Urinary bladder (tissue), 4 donors: ENCODE measurements at places on chromosomes 6 and 20. TPM values are rescaled to one million over a fixed set of nuclear protein-coding genes. Genes with fewer than 3 reads are reported as not detected.

DNA sequence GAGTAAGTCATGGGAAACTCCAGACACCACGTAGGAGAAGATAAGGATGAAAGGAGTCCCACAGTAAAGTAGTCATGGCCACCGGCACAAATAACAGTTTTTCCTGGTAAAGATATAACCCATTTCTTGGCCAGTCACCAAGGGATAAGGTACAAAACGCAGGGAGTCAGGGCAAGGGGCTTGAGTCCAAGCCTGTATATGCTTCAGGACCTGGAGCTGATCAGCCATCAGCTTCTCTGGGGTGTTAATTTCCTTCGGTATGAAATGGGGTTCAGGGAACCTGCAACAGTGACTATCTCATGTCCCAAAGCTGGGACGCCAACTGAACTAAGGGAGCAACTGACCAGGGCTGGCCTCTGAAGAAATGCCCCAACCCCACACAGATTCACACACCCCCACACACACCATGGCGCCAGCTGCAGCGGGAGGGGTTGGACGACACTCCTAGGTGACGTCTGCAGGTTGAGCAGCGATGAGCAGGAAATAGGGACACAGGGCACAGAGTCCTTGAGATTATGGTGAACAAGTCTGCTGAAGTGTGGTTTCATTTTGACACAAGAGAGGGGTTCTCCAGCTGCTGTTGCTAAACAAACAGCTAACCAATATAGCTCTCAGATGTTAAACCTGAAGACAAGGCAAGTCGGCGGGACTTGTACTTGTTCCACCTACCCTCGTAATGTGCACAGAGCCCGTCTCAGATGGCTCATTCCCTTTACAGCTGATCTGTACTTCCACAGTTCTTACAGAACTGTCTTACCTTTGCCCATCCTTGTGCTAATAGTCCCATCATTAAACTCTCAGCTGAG is 7.4 kb upstream of the ADTRP start:
- no peak for DNase-seq

GRCh38 chr6:113825781-113826180 is 31.4 kb upstream of the MARCKS start:
- no peak for DNase-seq

DNA sequence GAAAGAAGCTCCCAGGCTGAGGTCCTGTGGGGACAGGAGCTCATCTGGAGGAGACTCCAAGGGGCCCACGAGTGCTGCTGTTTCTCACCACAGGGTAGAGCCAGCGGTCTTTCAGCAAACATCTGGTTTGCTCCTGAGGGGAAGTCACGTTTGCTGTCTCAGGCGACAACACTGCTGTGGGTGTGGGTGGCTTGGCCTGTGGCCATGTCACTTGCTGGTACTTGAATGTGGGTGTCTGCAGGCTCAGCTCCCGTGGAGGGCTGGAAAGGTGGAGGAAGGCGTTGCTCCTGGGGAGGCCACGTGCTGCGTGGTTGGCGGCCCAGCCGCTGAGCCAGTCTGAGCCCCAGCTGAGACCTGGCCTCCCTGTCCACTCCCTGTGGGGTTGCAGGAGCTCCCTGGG is 52.8 kb upstream of the MPC1 start:
- no peak for DNase-seq

The LY6G6D gene
- total RNA-seq = 3.1 TPM

DNA sequence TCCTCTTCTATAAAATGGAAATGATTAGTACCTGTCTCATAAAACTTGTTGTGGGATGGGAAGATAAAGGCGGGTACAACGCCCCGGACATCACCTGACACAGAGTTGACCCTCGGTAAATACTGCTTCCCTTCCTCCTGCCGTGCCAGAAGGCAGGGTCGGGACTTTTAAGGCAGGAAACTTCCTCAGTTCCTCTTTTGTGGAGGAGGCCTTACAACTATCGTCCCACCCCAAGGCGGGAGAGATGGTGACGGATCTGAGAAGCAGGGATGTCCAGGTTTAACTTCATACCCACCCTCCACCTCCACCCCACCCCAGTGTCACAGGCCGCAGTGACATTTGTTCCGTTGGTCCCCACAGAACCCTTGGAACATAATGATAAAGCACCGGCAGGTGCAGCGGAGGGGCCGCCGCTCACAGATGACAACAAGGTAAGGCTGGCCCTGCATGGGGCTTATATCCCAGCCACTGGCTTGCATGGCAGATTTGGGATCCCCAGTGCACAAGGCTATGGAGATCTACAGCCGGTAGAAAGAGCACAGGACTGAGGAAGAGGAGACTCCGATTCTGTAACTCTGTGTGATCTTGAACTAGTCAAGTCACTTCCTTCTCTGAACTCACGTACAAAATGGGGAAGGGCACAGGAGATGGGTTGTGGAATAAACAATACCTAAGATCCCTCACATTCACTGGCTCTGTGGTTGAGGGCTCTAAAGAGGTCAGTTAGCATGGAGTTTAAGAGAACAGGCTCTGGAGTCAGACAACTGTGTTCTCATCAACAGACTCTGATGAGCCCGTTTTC is 764 bp downstream of the DNTTIP1 start:
- DNase-seq = no peak

- no peak for DNase-seq
Measured at GRCh38 chr20:62734326-62734725, 25.7 kb downstream of the NTSR1 start.

The PTPN1 gene
- 15.0 TPM for total RNA-seq

DNA sequence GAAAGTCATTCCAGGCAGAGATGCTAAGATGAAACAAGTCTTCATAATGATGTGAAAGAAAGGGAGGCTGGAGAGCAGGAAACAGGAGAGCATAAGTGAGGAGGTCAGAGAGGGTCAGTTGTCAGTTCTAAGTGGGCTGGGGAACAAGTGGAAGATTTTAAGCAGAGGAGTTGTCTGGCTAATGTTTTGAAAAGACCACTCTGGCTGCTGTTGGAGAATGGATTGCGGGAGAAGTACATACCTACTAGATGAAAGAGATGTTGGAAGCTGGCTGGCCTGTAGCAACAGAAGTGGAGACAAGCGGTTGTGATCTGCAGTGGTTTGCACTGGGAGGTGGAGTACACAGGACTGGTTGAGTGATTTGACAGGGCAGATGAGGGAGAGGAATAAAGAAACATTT is 10.1 kb downstream of the SLC35F1 start:
- no peak for DNase-seq

The NFATC2 gene
- 8.8 TPM for total RNA-seq

DNA sequence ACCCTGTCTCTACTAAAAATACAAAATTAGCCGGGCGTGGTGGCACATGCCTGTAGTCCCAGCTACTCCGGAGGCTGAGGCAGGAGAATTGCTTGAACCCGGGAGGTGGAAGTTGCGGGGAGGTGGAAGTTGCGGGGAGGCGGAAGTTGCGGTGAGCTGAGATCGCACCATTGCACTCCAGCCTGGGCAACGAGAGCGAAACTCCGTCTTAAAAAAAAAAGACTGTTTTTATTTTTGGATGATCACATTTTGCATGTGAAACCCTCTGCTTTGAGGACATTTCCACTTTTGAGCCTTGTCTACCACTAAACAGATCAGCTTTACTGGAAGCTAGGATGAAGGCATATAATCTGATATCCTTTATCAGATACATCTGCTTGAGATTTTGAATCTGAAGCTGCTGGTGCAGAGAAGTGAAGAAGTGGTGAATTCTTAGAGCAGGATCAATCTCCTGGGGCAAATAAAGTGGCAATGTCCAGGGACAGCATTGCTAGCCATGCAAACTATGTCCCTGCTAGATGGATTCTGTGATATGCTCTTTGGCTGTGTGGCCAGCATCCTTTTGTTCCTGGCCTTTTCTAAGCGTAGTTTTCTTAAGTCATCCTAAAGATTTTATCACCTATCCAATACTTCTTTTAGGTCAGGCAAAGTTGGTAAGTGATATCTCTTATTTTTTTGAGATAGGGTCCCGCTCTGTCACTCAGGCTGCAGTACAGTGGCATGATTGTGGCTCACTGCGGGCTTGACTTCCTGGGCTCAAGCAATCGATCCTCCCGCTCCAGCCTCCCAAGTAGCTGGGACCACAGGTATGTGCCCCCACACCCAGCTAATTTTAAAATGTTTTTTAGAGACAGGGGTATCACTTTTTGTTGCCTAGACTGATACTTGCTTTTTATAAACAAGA is 23.3 kb downstream of the RBL1 start:
- no peak for DNase-seq

GRCh38 chr6:40308533-40309306 is 278.4 kb downstream of the LRFN2 start:
- no peak for DNase-seq

- no peak for DNase-seq
Measured at GRCh38 chr6:108123481-108123929, 42.3 kb upstream of the NR2E1 start.

- no peak for DNase-seq
Measured at GRCh38 chr20:7926323-7926722, 13.9 kb downstream of the HAO1 start.

GRCh38 chr6:113610377-113610988 is 246.7 kb upstream of the MARCKS start:
- DNase-seq = no peak

The KCNS1 gene
- total RNA-seq = 0.21 TPM

- DNase-seq = no peak
Measured at GRCh38 chr6:69285054-69285453, 511.8 kb downstream of the LMBRD1 start.

DNA sequence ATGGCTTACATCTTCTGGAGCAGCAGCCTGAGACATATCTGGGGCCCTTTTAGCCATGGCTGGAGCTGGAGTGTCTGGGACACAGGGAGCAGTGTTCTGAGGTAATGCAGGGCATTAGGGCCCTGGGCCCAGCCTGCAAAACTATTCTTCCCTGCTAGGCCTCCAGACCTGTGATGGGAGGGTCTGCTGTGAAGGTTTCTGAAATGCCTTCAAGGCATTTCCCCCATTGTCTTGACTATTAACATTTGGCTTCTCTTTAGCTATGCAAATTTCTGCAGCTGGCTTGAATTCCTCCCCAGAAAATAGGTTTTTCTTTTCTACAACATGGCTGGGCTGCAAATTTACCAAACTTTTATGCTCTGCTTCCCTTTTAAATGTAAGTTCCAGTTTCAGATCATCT is 61.5 kb downstream of the EDN1 start:
- DNase-seq = no peak

DNA sequence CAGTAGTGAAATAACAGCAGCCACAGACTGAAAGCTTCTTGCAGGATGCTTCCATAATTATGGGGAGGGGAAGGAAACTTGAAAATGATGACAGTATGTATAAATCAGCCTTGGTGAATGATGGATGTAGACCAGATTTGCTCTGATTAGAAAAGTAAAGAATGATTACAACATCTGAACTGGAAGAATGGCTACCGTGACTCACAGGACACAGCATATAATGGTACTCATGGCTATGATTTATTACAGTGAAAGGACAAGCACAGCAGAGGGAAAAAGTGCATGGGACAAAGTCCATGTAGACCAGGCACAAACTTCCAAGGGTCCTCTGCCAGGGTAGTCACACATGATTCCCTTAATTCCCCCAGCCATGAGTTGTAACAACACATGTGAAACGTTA is 70.7 kb upstream of the POPDC3 start:
- no peak for DNase-seq

- no peak for DNase-seq
Measured at GRCh38 chr6:72739368-72739779, 117.5 kb downstream of the KCNQ5 start.

- DNase-seq = no peak
Measured at GRCh38 chr6:15500901-15501825, 161.7 kb downstream of the DTNBP1 start.

GRCh38 chr20:56706867-56707360 is 77.8 kb downstream of the TFAP2C start:
- DNase-seq = no peak
